GM18507 (cell line): ENCODE measurements at places on chromosomes 2 and 18.

DNA sequence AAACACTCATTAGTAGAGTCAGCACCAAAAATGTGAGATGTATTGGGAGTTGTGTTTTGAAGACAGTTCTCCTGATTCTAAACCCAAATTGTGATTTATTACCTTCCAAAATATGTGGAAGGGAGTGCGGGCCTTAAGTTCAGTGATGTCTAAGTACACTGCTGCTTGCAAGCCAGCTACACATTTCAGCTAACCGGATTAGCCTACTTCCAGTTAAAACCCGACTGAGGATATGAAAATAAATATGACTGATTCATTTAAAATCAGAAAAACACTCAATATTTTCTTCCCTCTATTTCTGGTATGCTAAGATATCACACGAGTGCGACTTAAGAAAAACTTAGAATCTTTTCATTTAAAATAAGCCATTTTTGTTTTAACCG is 907 bp downstream of the FHL2 start:
- no peak for DNase-seq

DNA sequence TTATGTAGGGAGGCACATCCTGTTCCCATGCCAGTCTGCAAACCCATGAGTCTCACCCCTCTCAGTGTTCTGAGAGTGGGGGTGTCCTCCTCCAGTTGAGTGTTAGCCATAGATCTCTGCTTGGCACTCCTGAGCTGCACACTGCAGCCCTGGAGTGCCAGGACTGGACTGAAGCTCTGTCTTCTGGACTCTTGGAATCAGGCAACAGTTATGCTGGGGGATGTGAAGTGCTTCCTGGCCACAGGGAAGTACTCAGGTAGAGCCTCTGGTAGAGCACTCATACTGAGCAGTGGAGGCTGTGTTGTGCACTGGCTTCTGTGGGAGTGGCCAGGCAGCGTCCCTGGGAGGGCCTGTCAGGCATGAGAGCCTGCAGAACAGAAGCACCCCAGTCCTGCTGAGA is 43.0 kb downstream of the SERPINB7 start:
- no peak for DNase-seq

DNA sequence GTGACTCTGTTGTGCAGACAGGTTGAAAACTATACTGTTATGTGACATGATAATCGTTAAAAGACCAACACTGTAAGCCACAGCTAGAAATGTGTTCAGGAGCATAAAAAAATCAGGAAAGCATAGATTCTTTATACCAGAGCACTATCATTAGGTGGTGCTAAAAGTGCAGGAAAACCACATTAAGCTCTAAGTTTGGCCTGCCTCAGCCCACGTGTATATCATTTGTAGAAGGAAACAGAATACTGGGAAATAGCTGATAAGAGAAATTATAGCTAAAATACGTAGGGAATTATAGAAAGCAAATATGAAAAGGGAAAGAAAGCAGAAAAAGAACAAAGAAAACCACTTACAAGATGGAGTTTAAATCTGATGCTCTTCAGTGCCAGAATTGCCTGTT is 26.5 kb upstream of the C2orf74 start:
- no peak for DNase-seq

DNA sequence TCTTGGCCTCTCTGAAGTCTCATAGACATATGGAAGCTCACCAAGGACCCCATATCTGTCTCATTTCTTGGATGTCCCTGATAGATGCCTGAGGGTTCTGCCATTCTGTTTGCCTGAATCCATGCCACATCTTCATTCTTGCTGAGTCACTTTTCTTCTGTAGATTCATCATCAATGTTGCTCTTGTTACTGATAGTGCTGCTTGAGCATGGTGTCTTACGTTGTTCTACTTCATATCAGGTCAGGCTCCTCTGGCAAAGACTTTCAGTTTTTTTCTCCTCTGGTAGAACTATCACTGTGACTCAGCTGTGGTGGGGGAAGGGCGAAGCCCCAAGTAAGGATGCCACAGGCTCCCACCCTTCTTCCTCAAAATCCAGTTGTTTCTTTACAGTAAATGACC is 885.2 kb downstream of the DCDC2C start:
- DNase-seq: no peak

DNA sequence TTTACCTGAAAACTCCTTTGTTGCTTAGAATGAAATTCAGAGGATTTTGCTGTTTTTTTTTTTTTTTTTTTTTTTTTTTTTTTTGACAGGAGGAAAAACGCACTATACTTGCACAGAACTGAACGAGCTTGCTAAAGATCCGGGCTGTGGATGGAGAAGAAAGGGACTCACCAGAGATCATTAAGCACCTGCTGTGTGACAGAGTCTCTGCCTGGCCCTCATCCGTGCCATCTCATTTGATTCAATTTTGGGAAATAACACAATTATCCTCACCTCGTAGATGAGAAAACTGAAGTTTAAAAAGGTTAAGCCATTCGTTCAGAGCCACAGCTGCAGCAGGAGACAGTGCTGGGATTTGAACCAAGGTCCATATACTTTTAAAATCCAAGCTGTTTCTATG is 775.4 kb upstream of the ID2 start:
- no peak for DNase-seq

DNA sequence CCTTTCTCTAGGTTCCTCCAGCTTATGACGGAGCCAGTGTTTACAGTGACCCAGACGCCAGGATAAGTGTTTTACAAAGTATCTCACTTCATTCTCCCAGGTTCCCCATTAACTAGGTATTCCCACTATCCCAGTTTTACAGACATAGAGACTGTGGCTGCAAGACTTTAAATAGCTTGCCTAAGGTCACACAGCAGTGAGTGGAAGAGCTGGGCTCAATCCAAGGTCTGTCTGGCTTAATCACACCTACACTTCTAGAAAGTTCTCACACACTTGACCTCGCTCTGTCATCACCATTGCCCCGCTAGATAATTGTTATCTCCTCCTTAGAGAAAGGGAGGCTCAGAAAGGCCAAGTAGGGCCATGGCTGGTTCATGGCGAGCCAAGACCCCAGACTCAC is 110.2 kb downstream of the ANTXR1 start:
- no peak for DNase-seq

DNA sequence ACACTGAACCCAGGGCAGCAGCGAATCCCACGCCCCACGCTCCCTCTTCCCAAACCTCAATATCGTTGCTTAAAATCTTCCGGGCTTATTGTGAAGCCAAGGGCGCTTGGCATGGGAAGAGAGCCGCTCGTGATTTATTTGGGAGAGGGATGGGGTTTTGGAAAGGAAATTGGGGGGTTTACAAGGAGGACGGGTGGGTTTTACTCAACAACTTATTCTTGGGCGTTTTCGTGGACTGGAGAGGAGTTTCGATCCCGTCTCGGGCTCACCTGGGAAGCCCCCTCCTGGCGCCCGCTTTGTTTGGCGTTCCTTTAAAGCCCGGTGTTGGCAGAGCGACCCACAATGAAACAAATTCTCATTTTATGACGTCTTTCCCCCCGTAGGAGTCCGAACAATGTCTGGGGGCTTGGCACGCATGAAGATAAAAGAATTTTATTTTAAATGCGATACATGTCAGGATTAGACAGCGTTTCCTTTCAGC is 135.3 kb downstream of the INSIG2 start:
- no peak for DNase-seq

DNA sequence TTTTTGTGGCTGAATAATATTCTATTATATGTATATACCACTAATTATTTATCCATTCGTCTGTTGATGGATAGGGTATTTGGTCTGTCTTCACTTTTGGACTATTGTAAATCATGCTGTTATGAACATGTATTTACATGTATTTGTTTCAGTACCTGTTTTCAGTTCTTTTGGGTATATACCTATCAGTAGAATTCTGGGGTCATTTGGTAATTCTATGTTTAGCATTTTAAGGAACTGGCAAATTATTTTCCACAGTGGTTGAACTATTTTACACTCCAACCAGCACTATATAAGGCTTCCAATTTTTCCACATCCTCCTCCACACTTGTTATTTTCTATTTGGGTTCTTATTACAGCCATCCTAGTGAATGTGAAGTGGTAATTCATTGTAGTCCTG is 12.4 kb upstream of the TANK start:
- no peak for DNase-seq

- DNase-seq: no peak
Observed at GRCh38 chr2:218387369-218388194, 5.5 kb downstream of the SLC11A1 start.

DNA sequence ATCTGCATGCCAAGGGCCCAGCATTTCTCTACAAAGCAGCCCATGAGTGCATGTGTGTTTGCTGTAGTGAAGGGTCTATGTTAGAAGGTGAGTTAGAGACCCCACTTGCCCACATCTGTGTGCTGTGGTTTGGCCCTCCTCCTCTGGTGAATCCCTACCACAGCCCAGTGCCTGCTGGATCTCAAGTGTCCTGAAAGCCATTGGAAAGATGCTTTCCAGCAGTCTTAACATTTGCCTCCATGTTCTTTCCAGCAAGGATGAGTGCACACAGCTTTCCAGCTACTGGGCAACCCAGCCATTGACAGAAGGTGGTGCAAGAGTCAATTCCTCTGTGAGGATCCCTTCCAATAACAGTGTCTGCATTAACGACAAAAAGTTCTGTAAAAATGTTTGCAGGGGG is 13.6 kb downstream of the CRIM1 start:
- no peak for DNase-seq

DNA sequence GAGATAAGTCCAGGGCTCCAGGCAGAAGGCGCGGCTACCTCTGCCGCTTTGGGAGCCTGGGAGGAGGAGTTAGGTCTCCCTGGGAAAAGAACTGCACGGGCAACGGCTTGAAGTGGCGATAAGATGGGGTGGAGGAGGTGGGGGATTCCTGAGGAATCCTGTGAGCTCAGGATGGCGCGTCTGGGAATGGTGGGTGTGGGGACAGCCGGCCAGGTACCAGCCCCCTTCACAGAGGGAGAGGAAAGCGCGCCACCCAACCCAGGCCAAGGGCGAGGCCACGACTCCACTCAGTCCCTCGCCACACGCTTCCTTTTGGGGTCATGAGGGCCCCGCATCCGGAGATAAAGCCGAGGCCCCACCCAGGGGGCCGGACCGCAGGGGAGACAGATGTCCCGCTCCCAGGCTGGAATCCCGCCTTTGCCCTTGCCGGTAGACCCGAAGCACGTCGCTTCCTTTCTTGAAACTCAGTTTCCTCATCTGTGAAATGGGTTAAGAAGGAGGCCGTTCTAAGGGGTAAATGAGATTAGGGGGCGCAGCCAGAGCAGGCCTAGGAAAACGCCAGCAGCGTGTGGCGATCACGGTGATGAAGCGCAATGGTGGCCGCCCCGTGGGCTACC is 1.7 kb upstream of the CTDSP1 start:
- DNase-seq: no peak

DNA sequence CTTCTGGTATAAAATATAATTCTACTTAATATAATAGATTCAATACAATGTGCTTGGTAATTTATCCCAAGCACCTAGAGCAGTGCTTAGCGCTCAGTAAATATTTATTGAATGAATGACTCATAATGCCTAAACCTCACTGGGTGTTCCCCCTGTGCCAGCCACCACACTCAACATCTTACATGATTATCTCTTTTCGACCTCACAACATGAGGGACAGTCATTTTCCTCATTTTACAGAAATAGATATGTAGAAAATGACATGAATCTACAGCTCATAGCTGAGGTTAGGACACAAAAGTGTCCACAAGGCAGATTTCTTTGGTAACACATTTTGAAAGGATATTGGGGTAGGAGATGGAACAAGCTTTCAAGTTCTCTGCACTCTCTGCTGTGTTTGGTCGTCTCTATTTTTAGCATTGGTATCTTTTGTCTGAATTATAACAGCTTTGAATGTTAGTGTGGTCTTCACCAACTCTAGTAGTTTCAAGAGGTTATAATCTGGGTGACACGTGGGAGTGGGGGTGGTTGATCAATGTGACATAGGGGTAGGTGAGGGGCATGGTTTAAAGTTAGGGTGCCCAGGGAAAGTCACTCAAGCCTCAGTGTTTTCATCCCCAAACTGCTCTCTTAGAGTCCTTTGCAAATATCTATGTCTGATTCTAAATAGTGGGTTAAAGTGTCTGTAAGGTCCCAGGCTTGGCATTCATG is 9.8 kb downstream of the MYOM1 start:
- no peak for DNase-seq

- no peak for DNase-seq
Observed at GRCh38 chr2:143942486-143942885, 577.4 kb downstream of the ZEB2 start.

DNA sequence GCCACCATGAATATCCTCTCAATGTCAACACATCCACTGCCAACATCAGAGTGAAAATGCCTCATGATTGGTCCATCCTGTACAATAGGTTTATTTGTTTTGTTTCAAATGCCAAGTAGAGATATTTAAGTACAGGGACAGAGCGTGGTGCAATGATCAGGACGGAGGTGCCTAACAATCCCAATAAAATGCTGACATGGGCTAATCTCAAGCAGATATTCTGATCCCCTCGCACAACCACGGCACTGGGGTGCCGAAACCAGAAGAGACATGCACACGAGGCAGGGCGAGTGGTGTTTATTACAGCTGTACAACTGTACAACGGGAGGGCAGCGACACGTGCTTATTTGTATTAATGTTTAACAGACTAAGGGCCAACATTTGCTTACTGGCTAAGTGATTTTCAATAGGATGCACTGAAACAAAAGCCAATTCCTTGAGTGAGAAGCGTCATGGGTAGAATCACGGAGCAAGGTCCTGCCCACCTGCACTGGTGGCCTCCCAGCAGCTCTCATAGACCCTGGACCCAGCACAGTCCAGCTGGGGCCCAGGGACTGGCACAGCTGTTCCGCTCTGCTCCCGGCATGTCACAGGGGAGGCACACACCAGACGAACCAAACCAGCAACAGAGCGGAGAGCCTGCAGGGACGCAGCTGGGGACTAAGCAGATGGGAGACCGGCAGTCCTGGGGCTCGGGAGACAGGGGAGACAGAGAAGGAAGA is 101.4 kb downstream of the HDAC4 start:
- no peak for DNase-seq

GRCh38 chr2:105518897-105519296 is 120.0 kb upstream of the FHL2 start:
- no peak for DNase-seq

GRCh38 chr2:19500126-19500525 is 141.7 kb upstream of the OSR1 start:
- no peak for DNase-seq

GRCh38 chr2:48424866-48425265 is 105.1 kb upstream of the STON1 start:
- DNase-seq: no peak

DNA sequence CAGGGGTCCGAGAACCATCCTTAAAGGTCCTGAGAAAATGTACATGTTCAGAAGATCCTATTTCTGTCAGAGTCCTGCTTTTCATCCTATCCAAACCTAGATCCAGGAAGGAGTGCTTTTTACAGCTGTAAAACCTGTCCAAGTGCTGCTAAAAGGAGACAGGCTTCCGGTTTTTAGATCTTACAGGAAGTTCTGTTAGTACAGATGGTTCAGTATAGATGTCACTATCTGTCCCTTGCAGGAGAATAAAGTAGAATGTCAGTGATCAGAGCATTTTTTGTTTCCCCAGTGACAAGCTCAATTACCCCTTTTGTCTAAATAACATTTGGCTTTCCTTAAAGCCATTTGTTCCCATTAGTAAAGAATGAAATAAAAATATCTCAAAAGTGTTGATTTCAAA is 98.3 kb downstream of the NRP2 start:
- DNase-seq: no peak
